ENCODE measurements at places on chromosomes 6 and 20. TPM values are rescaled to one million over a fixed set of nuclear protein-coding genes. Genes with fewer than 3 reads are reported as not detected.

GRCh38 chr6:33251395-33252012, 20.2 kb downstream of the VPS52 start:
- DNase-seq, result no peak

- DNase-seq, result no peak
These were observed 70.8 kb upstream of the SRSF6 start for GRCh38 chr20:43386878-43387277.

- DNase-seq, result peak; percentile 81
These were observed 40.3 kb upstream of the OGFRL1 start for GRCh38 chr6:71248306-71248765.

Gene E2F1
- total RNA-seq, result 7.1 TPM

- no peak for DNase-seq
These were observed 13.7 kb downstream of the NEDD9 start for GRCh38 chr6:11218538-11219399.

DNA sequence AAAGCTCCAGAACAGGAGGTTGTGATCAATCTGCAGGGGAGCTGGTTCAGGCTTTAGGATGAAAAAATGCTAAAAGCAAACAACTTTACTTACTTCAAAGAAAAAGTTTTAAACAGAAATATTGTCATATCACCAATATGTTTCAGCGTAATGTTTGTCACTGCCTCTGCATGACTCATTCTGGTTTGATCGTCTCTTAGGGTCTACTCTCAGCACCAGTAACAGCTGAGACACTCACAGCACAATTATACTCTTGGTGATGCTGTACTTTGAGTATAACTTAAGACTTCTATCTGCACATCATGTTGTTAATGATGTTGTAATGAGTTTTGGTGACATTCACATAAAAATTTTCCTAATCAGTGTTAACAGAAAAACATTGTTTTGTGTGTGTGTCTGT, 665.4 kb downstream of the EPM2A start:
- peak; percentile 14 for DNase-seq

- peak; percentile 28 for DNase-seq
These were observed 40.1 kb upstream of the SLC23A2 start for GRCh38 chr20:5041433-5041832.

Gene TCP11
- total RNA-seq, result 0.32 TPM
